ENCODE measurements at places on chromosomes 5 and 9. TPM values are rescaled to one million over a fixed set of nuclear protein-coding genes. Genes with fewer than 3 reads are reported as not detected.
A peak's percentile ranks its signal among the peaks of the same experiment; 100 is the strongest.

DNA sequence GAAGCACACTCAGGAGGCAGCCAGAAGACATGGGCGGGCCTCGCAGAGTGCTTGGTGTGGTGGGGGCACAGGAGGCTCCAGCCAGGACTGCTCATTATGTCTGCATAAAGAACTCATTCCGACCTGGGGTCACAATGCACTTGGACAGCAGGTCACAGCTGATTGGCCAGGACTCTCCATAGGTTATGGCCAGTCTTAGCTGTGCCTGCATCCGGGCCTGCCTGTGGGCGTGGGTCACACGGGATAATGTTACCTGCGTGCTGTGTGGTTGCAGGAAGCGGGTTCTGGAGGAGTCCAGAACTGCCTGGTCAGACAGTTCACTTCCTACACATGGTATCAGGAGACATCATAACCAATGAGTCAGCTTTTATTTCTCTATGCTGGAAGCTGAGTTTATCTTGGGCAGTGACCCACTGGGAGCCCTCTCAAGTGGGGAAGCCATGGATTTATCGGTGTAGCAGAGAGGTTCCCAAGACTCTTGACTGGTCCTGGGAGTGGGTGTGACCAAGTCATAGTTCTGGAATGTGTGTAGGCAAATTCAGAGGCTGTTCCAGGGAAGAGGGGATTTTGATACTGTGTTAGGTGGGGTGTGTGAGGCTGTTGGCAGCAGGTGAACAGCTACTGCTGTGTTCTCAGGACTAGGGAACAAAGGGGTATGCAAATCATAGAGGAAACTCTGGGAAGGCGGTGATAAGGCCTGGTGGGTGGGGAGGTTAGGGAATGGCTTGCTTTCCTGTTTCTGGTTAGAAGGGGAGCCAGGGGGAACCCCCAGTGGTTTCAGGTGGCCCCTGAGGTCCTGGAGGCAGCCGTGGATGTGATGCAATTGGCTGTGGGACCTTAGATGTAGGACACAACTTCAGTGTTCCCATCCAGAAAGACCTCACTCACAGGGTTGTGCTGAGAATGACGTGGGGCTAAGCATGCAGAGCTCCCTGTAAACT is 51.3 kb downstream of the ARHGEF37 start:
- peak; percentile 47 for DNase-seq

GRCh38 chr9:98657897-98658296 is 50.8 kb downstream of the GABBR2 start:
- peak; percentile 90 for DNase-seq

- DNase-seq = peak; percentile 69
Observed at GRCh38 chr5:10856683-10857337, 95.8 kb upstream of the DAP start.

GRCh38 chr5:71748360-71748759 is 29.3 kb downstream of the CARTPT start:
- no peak for DNase-seq

The LCP2 gene
- not detected for total RNA-seq
